ENCODE measurements at places on chromosomes 6 and 20.

GRCh38 chr20:32546918-32547752, 38.0 kb downstream of the NOL4L start:
- DNase-seq = no peak

GRCh38 chr20:6744180-6744579, 23.3 kb upstream of the BMP2 start:
- DNase-seq = no peak

- no peak for DNase-seq
Observed at GRCh38 chr6:70309243-70309642, 6.4 kb upstream of the COL9A1 start.

GRCh38 chr20:18739751-18740166, 73.8 kb upstream of the SCP2D1 start:
- no peak for DNase-seq

DNA sequence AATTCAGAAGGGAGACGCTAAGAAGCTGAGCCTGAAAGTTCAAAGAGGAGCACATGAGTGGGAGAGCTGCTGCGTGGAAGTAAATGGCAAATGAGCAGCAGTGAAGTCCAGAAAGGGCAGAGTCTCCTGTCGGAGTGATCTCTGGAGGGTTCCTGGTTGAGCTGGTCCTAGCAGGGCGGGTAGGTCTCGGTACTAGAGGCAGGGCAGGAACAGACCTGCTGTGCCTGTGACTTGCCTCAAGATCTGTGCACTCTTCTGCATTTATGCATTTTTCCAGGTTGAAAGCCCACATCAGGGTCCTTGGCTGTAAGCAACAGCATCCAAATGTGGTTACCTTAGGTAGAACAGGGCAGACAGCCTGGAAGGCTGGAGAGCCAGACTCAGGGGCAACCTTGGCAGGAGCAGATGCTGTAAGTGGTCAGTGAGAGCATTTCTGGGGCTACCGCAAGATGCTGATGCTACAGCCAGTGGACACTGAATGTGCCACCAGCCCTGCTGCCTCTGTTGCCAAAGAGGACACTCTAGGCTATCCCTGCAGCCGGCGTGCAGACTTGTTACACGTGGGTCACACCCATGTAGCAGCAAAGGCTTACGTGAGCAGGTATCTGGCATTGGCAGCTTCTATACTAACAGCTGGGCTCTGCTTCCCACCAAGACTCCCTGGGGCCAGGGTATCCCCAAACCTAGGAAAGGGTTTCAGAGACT, 8.4 kb downstream of the DUSP22 start:
- no peak for DNase-seq

GRCh38 chr6:141326426-141326825, 806.3 kb upstream of the GJE1 start:
- no peak for DNase-seq

DNA sequence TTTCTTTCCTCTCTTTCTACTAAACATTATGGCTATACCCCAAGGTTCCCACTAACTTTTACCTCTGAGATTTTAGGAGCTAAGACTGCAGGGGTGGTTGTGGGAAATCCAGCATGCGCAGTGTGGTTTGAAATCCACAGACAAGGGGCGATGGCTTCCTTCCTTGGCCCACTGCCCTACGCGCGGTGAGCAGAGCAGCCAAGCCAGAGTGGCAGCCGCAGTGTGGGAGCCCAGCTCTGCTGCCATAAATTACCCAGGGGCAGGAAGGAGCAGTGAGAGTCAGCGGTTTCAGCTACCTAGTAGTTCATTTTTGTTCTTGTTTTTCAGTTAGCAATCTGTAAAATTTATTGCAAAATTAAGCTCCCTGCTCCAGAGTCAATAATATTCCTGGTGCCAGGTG, 101.4 kb downstream of the BMP2 start:
- no peak for DNase-seq

- DNase-seq = no peak
Observed at GRCh38 chr6:143149771-143150170, 89.1 kb downstream of the AIG1 start.

- no peak for DNase-seq
Observed at GRCh38 chr6:35605600-35605999, 83.1 kb downstream of the FKBP5 start.

- DNase-seq = no peak
Observed at GRCh38 chr20:38872036-38872435, 54.2 kb upstream of the FAM83D start.

- no peak for DNase-seq
Observed at GRCh38 chr20:4449957-4450715, 271.6 kb upstream of the PRND start.

- DNase-seq = no peak
Observed at GRCh38 chr6:110528101-110528929, 51.9 kb upstream of the SLC22A16 start.

DNA sequence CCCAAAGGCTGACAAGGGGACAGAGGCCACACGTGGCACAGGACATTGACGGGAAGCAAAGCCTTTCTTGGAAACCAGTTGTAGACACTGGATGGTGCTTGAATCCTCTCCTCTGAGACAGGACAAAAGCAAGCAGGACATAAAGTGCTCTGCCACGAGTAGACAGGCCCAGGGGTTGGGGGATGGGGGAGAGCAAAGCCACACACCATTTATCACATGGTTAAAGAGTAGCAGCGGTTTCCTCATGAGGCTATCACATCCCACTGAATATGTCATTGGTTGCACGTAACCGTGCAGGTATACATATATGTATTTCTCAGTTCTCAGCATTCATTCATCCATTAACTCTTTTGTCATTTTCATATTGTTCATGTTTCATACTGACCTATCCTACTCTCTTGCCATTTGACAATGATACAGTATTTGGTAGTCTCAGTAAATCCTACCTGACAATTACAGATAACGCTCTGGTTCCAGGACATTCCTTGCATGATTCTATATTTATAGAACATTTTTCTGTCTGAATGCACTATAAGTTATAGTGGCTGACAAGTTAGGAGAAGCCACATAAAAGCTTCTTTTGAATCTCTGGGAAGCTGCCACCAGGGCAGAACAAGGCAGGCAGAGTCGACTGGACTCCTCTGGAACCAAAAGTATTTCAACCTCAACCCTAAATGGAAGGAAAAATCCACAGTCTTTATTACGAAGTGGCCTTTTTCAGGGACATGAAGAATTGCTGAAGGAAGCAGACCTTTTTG, 23.5 kb downstream of the METTL24 start:
- DNase-seq = no peak

GRCh38 chr6:75431379-75431778, 62.2 kb downstream of the FILIP1 start:
- DNase-seq = no peak

GRCh38 chr6:3208098-3208774, 19.2 kb downstream of the TUBB2B start:
- DNase-seq = no peak

DNA sequence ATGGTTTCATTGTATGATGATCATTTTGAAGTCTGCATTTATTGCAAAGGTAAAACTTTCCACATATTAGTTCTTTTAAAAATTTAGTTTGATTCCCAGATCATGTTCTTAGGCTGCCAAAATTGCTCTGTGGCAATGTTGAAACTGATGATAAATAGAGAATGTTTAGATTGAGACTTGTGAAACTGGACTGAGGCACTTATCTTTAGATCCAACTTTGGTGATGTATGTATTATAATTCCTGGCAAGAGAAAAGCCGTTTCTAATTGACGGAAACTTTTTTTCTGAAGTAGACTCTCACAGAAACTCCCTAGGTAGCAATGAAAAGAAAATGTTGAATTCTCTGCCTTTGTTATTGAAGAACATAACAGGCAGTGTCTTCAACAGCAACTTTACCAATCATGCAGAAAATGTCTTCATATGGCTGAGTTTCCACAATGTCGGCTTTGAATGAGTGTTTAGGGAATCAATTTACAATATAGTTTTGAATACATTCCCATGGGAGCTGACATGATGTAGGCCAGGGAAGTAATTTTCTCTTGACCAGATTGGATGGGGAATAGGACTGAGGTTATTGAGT, 456.2 kb downstream of the CD109 start:
- no peak for DNase-seq

DNA sequence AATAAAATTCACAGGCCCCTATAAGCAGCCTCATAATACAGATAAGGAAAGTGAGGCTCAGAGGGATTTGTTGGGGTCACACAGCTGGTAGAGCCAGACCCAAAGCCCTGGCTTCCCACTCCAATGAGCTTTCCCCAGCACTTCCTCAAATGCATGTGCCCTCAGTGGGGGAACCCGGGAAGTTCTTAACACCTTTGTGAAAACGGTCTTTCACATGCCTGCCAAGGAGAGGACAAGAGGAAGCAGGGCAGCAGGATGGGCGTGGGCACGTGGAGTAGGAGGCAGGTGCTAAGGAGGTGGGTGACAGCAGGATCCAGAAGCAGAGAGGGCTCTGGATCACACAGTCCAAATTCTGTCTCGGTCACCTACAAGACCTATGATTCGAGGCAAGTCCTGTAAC, 598 bp downstream of the PI16 start:
- DNase-seq = no peak

DNA sequence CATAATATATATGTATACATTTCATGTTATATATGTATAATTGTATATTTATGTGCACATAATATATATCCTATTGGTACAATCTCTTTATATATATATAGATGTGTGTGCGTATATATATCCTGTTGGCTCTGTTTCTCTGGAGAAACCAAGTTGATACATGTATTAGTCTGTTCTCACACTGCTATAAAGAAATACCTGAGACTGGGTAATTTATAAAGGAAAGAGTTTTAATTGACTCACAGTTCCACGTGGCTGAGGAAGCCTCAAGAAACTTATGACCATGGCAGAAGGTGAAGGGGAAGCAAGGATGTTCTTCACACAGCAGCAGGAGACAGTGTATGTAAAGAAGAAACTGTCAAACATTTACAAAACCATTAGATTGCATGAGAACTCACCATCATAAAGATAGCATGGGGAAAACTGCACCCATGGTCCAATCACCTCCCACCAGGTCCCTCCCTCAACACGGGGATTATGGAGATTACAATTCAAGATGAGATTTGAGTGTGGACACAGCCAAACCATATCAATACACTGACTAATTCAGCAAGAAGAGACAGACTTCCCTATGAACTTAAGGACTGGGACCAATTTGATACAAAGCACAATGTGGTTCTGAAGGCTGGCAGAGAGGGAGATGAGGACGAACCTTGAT, 14.0 kb downstream of the CST3 start:
- DNase-seq = no peak

DNA sequence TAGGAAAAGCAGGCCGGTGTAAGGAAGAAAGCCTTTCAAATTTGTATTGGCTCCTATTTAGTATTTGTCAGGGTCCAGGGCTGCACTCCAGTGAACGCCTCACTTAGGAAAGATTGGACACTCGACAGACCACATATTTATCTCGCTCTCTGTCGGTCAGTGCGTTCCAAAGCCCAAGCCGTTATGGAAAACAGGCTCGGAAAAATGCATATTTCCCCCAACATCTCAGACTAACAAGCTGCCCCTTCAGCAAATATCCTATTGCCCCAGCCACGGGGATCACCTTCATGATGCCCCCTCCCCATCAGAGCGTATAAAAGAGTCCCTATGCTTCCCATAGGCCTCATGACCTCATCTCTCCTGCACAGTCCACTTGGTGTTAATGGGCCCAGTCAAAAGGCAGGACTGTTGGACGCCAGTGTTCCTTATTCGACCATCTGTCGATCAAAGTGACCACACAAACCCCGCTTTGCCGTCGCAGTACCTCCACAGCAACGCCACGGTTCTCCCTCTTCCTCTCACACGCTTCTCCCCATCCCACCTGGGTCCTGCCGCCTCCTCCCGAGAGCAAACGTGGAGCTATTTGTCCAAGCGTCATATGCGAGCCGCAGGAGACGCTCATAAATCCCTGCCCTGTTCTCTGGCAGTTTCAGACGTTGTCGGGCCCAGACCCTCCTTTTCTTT, 63.3 kb downstream of the NPEPL1 start:
- no peak for DNase-seq

All from mesothelial cell of epicardium (in vitro differentiated cells).